ENCODE measurements at places on chromosomes 1 and 21.

- no peak for DNase-seq
Observed at GRCh38 chr1:214416858-214417257, 134.5 kb downstream of the PTPN14 start.

DNA sequence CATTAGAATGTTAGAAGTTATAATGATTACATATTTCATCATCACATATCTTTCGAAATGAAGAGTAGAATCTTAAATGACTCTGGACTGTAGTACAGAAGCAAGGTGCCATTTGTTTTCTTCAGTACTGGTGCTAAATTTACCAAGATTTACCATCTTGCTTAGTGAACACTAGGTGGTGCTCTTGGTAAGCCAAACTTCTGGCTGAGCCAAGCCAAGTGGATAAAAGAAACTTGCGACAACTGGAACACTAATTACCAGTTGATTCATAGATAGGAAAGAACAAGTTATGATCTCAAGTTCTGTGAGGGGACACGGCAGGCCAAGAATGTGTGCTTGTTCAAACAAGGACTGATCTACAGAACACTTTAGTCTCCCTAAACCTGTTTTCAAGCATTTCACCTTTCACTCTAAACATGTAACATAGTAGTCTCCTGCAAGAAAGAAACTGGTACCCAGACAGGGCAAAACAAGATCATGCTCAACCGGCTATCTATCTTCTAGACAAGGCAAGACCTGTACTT lies 19.8 kb downstream of the SPRTN start:
- peak; percentile 23 for DNase-seq

GRCh38 chr1:226063977-226064815 lies 1.7 kb downstream of the H3-3A start:
- no peak for DNase-seq

- DNase-seq, result no peak
Observed at GRCh38 chr1:114453361-114453784, 57.6 kb downstream of the TRIM33 start.

DNA sequence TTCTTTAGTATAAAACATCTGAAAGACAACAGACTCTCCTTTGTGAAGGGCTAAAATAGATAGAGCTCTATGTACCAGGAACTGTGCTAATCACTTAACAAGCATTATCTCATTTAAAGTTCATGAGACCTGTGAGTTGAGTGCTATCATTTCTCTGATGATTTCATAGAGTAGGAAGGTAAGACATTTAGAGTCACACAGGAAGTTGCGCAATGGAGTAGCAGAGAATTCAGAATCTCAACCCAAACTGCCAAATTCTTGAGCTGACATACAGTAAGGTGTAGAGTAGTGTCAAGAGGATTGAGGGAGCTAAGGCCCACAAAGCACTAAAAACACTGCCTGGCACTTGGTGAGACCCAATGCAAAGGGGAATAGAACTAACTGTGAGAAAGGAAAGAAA lies 384.3 kb downstream of the NTNG1 start:
- DNase-seq, result no peak

DNA sequence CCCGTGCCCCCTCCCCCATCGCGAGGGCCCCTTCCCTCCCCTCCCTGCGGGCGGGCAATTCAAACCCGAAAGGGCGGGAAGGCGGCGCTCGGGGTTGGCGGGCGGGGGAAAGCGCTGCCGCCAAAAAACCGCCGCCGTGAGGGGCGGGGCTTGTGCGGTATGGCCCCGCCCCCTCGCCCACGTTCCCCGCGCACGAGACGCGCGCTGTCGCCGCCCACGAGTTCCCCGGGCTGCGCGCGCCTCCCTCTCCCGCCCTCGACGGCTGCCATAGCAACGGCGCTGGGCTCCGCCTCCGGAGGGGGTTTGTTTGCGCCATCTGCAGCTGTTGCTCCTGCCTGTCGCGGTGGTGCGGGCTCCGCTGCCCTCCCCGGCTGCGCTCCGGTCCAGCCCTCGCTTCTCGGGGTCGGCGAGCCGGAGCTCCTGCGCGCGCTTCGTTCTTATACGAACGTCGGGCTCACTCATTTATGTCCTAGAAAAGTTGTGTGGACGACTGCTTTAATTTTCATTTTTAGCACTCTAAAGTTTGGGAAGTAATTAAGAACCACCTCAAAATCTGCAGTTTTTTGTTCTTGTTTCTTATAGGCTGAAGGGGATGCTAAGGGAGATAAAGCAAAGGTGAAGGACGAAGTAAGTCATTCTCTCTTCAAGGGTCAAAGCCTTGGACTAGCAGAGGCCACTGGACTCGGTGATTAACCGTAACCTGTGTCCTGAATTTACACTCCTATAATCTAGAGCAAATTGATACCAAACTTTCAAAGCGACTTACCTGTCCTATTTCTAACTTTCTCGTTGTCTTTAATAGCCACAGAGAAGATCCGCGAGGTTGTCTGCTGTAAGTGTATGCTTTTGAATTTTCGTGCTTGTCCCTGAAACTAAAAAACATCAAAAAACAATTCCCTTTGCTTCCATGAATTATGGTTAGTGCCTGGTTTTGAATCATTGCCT lies 933 bp downstream of the HMGN2 start:
- DNase-seq, result peak; percentile 85

GRCh38 chr21:25508364-25508763 lies 98.9 kb downstream of the MRPL39 start:
- DNase-seq, result no peak

DNA sequence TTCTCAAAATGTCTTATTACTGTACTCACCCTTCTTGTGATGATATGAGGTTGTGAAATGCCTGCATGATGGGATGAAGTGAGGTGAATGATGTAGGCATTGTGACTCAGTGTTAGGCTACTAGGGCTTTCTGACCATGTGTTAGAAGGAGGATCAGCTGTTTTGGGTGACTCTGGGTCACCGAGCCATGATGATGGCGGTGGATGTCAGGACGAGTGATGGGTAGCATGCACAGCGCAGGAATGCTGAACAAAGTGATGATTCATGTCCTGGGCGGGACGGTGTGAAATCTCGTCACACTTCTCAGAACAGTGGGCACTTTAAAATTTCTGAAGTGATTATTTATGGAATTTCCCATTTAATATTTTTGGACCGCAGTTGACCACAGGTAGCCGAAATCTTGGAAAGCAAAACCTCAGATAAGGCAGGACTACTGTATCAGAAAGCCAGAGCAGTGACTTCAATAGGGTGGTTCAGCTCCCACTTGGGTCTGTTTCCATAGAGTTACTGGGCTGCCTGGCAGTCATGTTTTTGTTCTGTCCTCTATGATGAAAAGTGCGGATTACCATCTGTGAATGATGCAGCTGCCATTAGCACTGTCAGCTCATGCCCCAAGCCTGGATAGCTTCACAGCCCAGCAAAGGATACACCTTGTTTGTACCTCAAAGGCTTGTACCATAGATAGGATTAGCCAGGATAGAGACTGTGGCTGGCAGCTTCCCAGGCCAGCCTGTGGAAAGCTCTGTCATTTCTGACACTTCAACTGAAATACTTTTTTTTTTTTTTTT lies 26.6 kb downstream of the IL6R start:
- DNase-seq, result peak; percentile 70

- no peak for DNase-seq
Observed at GRCh38 chr1:70866542-70867264, 180.9 kb downstream of the PTGER3 start.

DNA sequence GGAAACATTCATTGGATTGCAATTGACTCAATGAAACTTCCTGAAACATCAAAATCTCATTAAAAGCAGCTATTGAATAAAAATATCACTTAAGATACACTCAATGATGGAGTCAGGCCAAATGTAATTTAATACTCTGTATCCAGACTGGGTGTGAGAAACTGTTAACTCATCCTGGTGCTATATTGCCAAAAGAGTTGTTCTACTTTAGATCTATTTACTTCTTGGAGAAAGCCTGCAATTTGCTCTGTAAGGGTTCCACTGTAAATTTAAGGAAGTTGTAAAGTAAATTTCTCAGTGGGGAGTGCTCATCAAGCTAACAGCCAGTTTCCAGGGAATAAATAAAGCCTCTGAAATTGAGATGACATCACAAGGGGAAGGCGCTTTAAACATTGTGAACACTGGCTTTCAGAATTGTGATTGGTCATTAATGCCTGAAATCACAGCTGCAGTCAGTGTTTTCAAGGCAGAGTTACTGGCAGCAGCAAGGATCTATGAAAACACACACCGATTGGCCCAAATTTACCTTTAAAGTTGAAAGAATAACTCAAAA lies 91.4 kb downstream of the OLFM3 start:
- DNase-seq, result no peak

GRCh38 chr1:60672449-60672848 lies 409.9 kb upstream of the NFIA start:
- DNase-seq, result no peak

- DNase-seq, result no peak
Observed at GRCh38 chr1:182698971-182699370, 14.6 kb upstream of the RGS8 start.

DNA sequence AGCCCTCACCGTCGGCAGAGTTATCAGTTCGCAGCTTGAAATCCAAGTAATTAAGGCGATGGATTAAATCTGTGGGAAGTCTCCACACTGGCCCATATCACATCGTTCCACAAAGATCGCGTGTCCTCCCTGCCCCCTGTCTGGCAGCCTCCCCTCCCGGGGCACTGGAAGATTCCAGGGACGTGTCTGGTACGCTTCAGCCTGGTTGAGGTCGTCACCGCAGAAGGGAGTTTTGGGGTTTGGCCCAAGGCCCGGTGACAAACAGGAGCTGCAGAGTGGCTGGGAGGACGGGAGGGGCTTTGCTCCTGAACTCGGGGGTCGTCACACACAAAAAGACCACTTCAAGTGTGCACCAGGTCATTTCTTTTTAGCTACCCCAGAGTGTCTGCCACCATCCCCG lies 51.1 kb downstream of the PRDM16 start:
- DNase-seq, result no peak

- peak; percentile 23 for DNase-seq
Observed at GRCh38 chr1:225482421-225482950, 54.6 kb upstream of the LBR start.

- DNase-seq, result no peak
Observed at GRCh38 chr1:181040284-181040865, 6.6 kb downstream of the MR1 start.

- no peak for DNase-seq
Observed at GRCh38 chr1:3052501-3052900, 16.5 kb upstream of the PRDM16 start.

GRCh38 chr1:172448995-172449584 lies 5.2 kb upstream of the PIGC start:
- no peak for DNase-seq
